ENCODE measurements at places on chromosomes 11 and 22. TPM values are rescaled to one million over a fixed set of nuclear protein-coding genes. Genes with fewer than 3 reads are reported as not detected.
A peak's percentile ranks its signal among the peaks of the same experiment; 100 is the strongest.

DNA sequence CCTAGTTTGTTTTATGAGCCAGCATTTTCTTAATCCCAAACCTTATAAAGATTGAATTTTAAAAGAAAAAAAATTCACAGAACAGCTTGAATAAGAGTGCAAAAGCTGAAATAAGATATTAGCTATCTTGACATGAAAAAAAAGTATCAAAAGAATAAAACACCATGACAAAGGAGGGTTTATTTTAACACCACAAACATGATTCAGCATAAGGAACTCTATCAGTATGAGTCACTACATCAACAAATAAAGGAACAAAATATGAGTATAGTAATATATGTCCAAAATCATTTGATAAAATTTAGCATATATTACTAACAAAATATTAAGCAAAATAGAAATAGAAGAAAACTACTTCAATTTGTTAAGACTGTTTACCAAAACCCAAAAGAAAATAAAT lies 9.6 kb upstream of the LMO1 start:
- no peak overlapping the region for H3K4me3 ChIP-seq
- no peaks in the 10 kb centered on the region for H3K36me3 ChIP-seq
- H3K4me1 ChIP-seq = no peaks in the 10 kb centered on the region
- H3K27me3 ChIP-seq = peaks cover 46% of the 10 kb centered on the region
- H3K27ac ChIP-seq = no peak overlapping the region
- no peak for DNase-seq

DNA sequence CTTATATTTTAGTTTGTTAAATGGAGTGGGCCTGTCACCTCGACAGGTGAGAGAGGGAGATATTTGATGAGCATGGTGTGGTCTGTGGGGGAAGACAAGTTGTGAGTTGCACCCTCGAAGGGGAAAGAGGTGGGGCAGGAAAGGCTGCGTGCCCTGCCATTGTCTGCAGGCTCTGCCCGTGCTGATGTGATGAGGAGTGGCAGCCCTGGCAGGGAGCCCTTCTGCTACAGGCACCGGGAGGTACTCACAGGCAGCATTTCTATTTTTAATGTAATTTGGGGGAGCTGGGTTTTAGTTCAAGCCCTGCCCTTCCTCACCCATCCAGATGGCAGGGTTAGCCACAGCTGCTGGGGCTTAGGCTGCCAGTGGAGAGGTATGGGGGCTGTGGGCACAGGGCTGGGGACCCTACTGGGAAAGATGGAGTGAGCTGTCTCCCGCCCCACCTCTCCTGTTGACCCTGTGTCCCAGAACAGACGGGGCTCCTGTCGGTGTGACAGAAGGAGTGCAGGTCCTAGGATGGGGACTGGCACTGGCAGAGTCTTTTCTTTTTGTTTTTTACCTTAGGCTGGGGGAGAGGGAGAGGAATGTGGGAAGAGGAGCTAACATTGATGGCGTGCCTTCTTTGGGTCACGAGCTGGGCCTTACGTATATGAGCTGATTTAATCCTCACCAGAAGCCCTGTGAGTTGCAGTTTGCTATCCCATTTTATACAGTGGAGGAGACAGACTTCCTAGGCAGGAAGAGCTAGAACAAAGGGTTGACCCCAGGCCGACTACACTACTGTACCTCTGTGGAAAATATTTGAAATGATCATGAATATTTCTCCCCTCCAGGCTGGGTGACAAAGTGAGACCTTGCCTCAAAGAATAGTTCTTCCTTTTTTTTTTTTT lies 51.6 kb downstream of the CEP164 start:
- DNase-seq = no peak
- peaks cover 3% of the 10 kb centered on the region for H3K36me3 ChIP-seq
- H3K4me1 ChIP-seq = no peaks in the 10 kb centered on the region
- no peak overlapping the region for H3K27ac ChIP-seq

Gene HOATZ
- not detected for total RNA-seq

- DNase-seq = no peak
- H3K27me3 ChIP-seq = no peaks in the 10 kb centered on the region
- H3K36me3 ChIP-seq = no peaks in the 10 kb centered on the region
- H3K27ac ChIP-seq = no peak overlapping the region
- H3K4me3 ChIP-seq = no peak overlapping the region
These were observed 51.1 kb downstream of the MED15 start for GRCh38 chr22:20558534-20558933.

- no peak overlapping the region for H3K4me3 ChIP-seq
- H3K27ac ChIP-seq = no peak overlapping the region
- no peak for DNase-seq
- peaks cover 10% of the 10 kb centered on the region for H3K27me3 ChIP-seq
These were observed 12.8 kb downstream of the PNPLA5 start for GRCh38 chr22:43878831-43879550.

- no peaks in the 10 kb centered on the region for H3K27me3 ChIP-seq
- H3K36me3 ChIP-seq = no peaks in the 10 kb centered on the region
- peak overlapping the region; percentile 85 for H3K27ac ChIP-seq
- no peak for DNase-seq
- no peak overlapping the region for H3K4me3 ChIP-seq
These were observed 28.2 kb upstream of the JAM3 start for GRCh38 chr11:134040386-134041302.

- no peaks in the 10 kb centered on the region for H3K36me3 ChIP-seq
- H3K27me3 ChIP-seq = no peaks in the 10 kb centered on the region
- H3K4me1 ChIP-seq = peaks cover 6% of the 10 kb centered on the region
- no peak overlapping the region for H3K27ac ChIP-seq
- H3K4me3 ChIP-seq = no peak overlapping the region
These were observed 7.1 kb downstream of the PLAAT4 start for GRCh38 chr11:63543711-63544110.

DNA sequence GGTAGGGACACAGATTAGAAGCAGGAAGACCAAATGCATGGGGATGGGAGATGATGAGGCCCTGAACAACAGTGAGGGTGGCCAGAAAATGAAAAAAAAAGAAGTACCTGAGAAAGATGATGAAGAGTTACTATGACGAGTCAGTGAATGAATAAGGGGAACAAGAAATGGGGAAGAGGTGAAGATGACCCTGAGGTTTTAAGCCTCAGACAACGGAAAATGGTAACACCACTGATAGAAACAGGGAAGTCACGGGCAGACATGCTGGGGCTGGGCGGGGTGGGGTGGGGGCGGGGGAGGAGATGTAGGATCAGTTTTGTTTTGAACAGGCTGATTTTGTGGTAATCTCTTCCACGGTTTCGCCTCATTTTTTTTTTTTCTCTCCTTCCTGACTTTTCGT lies 205.1 kb upstream of the CADM1 start:
- H3K4me3 ChIP-seq = no peak overlapping the region
- DNase-seq = no peak
- H3K27me3 ChIP-seq = no peaks in the 10 kb centered on the region
- no peaks in the 10 kb centered on the region for H3K4me1 ChIP-seq
- H3K27ac ChIP-seq = no peak overlapping the region
- no peaks in the 10 kb centered on the region for H3K36me3 ChIP-seq

Gene PHLDA2
- total RNA-seq = not detected

GRCh38 chr11:6531267-6531752 lies 34.2 kb downstream of the DNHD1 start:
- H3K27ac ChIP-seq = no peak overlapping the region
- H3K36me3 ChIP-seq = no peaks in the 10 kb centered on the region
- DNase-seq = no peak
- H3K4me1 ChIP-seq = no peaks in the 10 kb centered on the region

Gene OR51B5
- not detected for total RNA-seq

DNA sequence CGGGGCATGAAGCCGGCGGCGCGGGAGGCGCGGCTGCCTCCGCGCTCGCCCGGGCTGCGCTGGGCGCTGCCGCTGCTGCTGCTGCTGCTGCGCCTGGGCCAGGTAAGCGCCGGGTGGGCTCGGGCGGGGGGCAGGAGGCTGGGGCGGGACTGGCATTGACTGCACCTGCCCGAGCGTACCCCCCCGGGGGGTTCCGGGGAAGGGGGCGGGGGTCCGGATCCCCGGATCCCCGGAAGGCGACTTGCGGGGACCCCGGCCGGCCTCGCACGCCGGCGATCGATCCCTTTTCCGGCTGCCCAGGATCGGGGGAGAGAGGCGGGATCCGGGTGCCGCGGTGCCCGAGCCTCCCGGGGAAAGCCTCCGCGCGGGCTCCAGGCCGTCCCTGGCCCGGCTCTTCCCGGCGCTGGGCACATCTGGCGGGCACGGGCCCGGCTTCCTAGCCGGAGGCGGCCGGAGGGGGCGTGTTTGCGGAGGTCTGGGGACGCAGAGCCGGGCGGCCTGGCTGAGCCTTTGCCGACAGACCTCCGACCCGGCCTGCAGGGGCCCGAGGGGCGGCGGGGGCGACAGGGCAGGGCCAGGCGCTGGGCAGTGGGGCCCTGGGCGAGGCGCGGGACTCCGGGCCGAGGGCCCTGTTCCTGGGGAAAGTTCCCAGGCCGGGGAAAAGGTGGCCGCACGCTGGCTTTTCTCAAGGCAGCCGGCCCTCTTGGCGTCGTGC lies 705 bp downstream of the PTPRJ start:
- H3K27ac ChIP-seq = peak overlapping the region; percentile 86
- H3K4me3 ChIP-seq = peak overlapping the region; percentile 94
- no peaks in the 10 kb centered on the region for H3K27me3 ChIP-seq
- H3K36me3 ChIP-seq = no peaks in the 10 kb centered on the region
- peaks cover 49% of the 10 kb centered on the region for H3K4me1 ChIP-seq

Gene OR8B12
- total RNA-seq = not detected

DNA sequence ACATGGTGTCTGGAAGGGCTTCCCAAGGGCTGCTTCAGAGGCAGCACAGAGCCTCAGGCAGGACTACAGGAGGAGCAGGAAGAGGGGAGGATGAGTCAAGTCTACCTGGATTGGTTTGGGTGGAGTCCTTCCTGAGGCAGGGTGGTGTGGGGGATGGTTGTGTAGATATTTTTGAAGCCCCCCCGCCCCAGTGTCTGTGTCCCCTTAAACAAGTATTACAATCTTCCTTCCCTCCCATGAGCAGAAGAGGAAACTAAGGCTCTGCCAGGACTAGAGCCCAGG lies 34.7 kb upstream of the FCHSD2 start:
- H3K4me3 ChIP-seq = no peak overlapping the region
- H3K4me1 ChIP-seq = peaks cover 6% of the 10 kb centered on the region
- no peaks in the 10 kb centered on the region for H3K27me3 ChIP-seq
- DNase-seq = no peak
- no peaks in the 10 kb centered on the region for H3K36me3 ChIP-seq

DNA sequence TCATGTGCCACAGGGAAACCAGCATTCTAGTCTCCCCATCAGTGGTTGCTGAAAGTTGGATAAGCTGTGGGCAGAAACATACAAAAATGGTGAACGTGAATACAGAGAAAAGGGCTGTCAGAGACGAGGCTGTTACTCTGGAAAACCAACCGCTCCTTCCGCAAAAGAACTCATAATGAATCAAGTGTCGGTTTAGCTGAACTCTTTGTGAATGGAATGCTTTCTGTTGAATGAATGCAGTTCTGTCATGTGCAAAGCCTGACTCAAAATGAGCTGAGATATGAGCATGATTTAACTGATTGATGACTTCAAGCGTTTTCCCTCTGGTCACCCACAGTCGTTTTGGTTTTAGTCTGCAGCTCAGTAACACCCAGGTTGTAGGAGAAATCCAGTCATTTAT lies 298.3 kb downstream of the ETS1 start:
- no peak overlapping the region for H3K4me3 ChIP-seq
- DNase-seq = no peak
- no peak overlapping the region for H3K27ac ChIP-seq

DNA sequence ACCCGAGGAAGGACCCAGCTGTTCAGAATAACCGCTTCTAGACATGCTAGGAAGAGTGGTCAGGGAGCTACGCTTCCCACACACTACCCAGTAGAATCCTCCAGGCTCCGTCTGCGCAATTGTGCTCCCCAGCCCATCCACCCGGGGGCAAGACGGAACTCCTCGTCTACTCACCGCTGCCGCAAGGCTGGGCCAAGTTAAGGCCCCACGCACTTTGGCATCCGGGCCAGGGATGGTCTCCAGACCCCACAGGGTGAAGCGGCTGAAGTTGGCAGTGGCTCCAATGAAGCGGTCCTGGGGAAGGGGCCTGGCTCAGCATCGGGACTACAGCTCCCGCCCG lies 757 bp downstream of the RNASEH2C start:
- peak overlapping the region; percentile 91 for H3K27ac ChIP-seq
- H3K36me3 ChIP-seq = peaks cover 16% of the 10 kb centered on the region
- no peak for DNase-seq
- peak overlapping the region; percentile 60 for H3K4me3 ChIP-seq

Gene MOGAT2
- total RNA-seq = 251 TPM

GRCh38 chr11:111776398-111777093 lies 10.4 kb upstream of the PPP2R1B start:
- H3K36me3 ChIP-seq = no peaks in the 10 kb centered on the region
- DNase-seq = no peak
- no peaks in the 10 kb centered on the region for H3K27me3 ChIP-seq

Gene HTR3B
- total RNA-seq = not detected

Data from transverse colon (tissue), 4 donors.